Progenitor cell of endocrine pancreas (in vitro differentiated cells): ENCODE measurements at places on chromosomes 6 and 20.
A peak's percentile ranks its signal among the peaks of the same experiment; 100 is the strongest.

DNA sequence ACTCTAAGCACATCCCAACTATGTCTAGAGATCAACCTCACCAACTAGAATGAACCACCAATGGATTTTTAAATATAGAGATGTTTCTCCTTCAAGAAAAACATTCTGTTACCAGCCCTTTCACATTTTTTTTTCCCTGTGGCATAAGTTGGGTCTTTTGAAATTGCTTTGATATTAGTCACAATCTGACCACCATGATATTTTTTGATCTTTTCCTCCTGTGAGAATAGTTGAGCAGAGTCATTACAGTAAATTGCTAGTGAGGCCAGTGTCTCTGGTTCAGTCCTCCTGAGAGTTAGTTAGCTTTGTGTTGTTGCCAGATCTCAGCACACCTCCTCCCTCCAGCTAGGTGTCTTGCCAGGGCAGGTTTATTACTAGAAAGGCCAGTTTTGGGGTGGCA lies 79.7 kb upstream of the MYLIP start:
- no peak for DNase-seq

- DNase-seq: no peak
These were observed 127.5 kb upstream of the SCGN start for GRCh38 chr6:25524542-25524941.

DNA sequence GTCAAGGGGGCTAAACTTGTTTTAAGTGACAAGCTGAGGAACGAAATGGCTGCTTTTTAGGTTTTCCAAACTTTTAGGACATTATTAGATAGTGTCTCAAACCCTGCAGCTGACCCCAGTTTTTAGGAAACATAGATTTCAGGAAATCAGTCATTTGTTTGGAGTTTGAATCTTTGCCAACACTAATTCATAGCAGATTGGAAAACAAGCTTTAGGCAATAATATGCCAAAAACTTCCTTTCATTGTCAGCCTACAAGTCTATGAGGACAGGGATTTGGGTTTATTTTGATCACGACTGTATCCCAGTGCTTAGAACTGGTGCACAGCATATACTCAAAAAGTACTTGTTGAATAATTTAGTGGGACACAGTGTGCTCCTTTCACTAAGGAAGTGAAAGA lies 123.2 kb downstream of the TINAG start:
- no peak for DNase-seq

DNA sequence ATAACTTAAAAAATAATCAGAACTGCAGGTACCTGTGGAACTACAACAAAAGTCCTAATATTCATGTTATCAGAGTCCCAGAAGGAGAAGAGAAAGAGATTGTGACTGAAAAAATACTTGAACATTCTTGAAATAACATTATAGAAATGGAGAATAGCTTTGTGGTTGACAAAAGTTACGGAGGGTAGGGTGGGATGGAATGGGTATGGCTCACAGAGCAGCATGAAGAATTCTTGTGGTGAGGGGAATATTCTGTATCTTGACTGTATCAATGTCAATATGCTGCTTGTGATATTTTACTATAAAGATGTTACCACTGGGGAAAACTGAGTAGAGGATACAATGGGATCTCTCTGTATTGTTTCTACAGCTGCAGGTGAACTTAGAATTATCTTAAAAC lies 122.5 kb downstream of the DST start:
- DNase-seq: no peak

DNA sequence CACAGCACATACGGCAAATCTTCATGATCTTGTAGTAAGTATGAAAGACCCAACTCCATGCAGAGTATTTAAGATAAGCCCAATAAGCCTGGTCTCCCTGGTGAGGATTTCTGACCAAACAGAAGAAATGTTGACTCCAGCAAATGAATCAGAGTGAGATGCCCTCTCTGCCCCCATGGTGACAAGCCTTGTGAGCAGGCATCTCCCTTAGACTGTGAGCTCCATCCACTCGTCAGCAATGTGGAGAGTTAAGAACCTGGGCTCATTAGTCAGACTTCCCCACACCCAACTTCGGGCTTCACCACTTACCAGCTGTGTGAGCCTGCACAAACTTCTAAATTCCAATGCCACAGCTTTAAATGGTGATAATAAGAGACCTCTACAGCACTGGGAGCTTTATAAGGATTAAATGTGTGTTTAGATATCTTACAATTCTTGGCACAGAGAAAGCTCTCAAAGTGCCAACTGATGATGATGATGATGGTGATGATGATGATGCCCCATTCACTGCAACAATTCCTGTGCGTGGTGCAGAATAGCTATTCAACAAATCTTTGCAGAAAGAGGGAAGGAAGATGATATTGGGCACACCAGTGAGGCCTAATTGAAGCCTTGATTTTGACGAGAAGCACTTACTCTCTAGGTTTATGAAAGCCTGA lies 253.4 kb upstream of the TAB2 start:
- DNase-seq: no peak

- DNase-seq: no peak
These were observed 2.6 kb downstream of the PACSIN1 start for GRCh38 chr6:34468378-34468892.

- no peak for DNase-seq
These were observed 7.8 kb downstream of the IL22RA2 start for GRCh38 chr6:137165375-137166246.

GRCh38 chr6:13445005-13445743 lies 42.2 kb downstream of the GFOD1 start:
- DNase-seq: no peak

- peak; percentile 51 for DNase-seq
These were observed 32.8 kb upstream of the BCAS1 start for GRCh38 chr20:54103067-54103761.

DNA sequence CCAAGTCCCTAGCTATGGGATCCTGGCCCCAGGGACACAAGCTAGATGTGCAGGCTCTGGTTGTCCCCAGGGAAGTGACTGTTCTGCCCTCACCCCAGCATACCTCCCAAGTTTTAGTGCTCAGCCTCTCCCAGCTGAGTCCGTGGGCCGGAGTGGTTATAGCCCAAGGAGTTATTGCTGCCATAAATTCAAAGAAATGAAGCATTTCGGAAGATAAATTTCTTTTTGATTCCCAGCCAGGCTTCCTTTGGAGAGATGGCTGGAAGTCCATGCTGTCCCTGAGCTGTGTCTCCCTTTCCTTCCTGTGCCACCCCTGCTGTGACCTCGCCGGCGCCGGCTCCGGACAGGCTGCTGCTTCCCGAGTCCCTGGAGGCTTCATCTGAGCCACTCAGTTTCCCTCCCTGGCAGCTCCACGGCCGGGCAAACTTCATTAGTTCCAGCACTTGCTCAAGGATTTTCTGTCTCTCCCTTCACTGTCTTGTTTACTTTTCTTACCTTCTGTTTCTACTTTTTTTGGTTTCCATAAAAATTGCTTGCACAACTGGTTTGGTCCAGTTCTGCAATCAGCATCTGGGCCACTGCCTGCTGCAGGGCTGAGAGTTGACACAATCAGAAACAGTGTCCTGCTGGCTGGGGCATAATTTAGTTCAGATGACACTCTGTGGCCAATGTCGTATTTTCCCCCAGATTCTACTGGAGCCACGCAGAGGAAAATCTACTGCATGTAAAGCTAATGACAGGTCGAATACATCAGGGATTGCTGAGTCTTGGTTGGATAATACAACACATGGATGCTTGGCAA lies 225.5 kb downstream of the SYNDIG1 start:
- DNase-seq: no peak

DNA sequence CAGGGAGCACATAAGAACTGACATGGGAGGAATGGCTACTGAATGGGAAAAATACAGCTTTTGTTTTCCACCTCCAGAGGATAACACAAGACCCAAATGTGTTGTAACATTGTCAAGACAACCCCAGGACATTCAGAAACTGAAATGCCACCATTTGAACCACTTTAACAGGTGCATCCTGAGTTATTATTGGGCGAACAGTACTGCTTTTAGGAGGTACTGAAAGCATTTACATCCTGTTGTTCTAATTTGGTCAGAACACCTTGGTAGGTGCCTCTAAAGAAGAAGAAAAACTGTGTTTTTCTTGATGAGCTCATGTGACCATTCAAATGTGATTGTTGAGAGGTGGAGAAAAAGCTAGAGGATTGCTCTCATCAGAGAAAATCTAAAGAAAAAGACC lies 6.4 kb upstream of the TXNDC5 start:
- DNase-seq: no peak

DNA sequence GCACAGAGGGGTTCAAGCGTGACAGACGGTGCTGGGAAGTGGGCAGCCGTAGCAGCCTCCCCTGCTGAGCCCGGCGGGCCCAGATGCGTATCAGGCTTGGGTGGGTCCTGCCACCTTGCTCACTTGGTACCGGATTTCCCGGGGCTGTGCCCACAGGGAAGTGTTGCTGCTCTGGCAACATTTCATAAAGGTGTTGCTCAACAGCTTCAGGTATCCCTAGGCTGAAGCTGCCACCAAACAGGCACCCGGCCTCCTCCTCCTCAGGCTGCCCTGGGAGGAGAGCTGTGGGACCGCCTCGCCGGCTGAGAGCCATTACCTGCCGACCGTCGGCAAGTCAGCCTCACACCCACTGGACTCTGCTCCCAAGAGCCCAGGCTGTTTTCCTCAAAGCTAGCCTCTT lies 11.5 kb downstream of the PSMG4 start:
- DNase-seq: no peak

GRCh38 chr20:17443131-17443858 lies 87.9 kb downstream of the BFSP1 start:
- no peak for DNase-seq

DNA sequence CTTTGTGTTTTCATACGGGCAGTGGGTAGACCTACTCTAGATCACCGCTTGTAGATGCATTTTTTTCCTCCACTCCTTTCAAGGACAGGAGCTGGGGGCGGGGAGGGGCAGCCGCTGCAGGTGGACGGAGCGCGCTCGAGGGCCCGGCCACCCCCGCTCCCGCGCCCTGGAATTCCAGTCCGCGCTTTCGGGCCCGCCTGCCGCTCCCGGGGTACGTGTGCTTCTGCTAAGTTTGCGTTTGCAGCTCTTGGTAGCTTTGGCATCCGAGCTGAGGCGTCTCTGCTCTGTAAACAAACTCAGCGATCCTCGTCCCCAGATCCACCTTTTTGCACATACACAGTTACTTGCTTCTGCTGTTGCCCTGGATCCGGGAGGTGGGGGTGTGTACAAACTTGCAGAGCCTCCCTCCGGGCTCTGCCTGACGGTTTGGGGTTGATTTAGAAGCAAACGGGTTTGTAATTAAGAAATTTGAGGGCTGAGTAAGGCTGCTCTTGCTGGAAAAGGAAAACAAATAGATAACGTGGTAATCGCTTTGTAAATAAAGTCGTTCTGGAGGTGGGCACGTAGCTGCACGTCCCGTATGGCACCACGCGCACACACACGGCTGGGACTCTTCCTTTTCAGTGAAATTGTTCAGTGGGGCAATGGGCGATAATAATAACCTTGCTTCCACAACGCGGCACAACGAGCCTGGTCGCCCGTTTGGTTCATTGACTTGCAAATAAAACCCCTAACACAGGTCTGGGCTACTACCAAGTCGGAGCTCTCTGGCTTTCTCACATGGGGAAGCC lies 973 bp upstream of the CITED2 start:
- DNase-seq: peak; percentile 82
